K562 (cell line): ENCODE measurements at places on chromosomes 16 and 17.

DNA sequence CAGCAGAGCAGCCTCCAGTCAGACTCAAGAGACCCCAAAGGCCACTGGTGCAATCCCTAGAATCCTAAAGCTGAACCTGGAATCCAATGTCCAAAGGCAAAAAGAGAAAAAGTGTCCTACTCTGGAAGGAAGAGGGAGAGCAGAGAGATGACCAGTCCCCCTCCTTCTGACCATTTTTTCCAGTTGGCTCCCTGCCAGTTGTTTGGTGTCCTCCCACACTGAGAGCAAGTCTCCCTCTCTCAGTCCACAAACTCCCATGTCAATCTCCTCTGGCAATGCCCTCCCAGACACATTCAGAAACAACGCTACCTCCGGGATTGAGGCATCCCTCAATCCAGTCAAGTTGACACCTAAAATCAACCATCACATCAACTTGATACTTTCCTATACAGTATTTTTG lies 4.3 kb upstream of the CLEC19A start:
- DNase-seq, result no peak

DNA sequence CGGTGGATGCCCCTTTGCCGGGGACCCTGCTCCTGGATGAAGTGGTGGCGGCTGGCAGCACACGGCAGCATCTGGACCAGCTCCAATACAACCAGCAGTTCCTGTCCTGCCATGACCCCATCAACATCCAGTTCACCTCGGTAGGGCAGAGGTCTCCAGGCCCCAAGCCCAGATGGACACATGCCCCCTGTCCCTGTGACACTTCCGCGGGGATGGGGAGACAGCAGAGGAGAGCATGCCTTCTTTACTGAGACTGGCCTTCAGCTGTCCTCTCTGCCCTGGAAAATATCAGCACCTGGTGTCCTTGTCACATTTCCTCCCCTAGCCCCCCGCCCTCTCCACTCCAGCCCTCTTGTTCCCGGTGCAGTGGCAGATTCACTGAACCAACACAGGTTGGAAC lies 6.2 kb downstream of the CHAD start:
- no peak for DNase-seq

DNA sequence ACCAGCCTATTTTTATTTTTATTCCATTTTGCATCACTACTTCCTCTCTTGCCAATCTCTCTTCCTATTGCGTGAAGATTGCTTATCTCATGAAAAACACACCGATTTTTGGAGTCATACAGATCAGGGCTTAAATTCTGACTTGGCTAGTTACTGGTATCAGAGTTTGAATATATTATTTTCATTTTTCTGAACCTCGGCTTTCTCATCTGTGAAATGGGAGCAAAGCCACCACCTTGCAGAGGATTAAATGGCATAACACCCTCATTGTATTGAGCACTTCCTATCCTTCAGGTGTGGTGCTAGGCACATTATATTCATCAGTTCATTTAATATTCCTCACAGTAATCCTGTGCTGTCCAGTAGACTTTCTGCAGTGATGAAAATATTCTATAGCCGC lies 208.8 kb downstream of the HAPSTR1 start:
- no peak for DNase-seq

- DNase-seq, result no peak
These were observed 16.6 kb downstream of the LDHD start for GRCh38 chr16:75099738-75100602.

GRCh38 chr16:21134053-21134452 lies 16.6 kb downstream of the DNAH3 start:
- no peak for DNase-seq

GRCh38 chr16:2339521-2340484 lies 725 bp downstream of the ABCA3 start:
- DNase-seq, result peak; percentile 66
